GOT3 (cell line): ENCODE measurements at places on chromosomes 6 and 20.

GRCh38 chr6:43724914-43725642, 37.5 kb upstream of the MRPS18A start:
- DNase-seq: peak; percentile 48

DNA sequence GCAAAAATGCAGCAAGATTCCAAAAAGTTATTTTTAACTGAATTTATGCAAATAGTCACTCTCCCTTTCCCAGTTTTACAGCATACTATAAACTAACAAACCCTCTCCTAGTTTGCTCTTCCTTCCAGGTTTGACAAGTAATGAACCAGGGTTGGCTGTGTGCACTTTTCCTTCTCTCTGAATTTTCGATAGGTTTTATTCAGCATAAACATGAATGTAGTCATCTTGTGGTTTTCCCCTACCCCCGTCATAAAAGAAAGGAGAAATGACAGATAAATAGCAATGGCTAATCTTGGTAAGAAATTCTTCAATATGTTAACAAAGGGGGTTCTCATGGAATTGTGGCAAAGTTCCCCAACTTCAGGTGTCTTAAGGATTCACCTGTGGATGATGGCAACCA, 26.3 kb downstream of the PRDM1 start:
- no peak for DNase-seq

DNA sequence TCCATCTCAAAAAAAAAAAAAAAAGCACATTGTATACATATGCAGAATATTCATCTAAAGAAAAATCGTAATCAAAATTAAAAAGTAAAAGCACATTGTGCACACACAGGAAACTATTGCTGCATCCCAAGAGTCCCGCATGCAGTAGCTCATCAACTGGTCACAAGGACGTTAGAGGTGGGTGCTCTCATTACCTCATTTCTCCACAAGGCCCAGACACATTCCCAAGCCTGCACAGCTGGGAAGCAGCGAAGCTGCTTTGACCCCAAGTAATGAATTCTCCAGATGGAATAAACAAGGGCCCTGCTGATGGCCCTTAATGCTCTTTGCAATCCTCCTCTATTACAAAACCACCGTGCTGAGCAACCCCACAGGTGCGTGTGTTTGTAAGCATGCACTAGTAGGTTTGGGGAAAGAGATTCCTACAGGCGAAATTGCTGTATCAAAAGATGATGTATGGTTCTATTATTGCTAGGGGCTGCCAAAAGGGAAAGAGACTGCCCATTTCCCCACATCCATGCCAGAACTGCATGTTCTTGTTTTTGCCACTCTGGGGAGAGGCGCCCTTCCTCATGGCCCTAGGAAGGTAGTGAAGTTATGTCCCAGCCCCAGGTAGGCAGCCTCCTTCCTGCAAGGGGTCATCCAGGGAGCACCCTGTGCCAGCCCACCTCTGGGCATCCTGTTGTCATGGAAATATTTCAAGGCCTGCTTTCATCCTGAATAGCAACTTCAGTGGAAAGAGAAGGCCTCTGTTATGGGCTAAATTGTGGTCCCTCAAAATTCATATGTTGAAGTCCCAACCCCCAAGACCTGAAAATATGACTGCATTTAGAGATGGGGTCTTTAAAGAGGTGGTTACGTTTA, 34.6 kb upstream of the PTGIS start:
- DNase-seq: no peak

DNA sequence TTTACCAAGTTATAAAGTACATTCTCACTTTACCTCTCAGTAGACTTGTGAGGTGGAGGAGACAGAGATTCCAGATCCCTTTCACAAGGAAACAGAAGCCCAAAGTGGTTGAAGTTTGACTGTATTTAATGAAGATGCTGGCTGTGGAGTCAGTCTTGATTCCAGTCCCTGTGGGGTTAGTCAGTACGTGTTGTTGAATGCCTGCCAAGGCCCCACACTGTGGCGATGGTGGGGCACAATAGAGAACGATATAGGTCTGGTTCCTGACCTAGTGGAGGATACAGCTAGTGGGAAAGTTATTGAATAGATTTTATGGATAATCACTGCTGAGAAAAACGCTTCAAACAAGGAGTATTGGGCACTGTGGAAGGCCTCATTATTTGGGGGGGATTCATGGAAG, 71.4 kb downstream of the LRRC1 start:
- DNase-seq: no peak

DNA sequence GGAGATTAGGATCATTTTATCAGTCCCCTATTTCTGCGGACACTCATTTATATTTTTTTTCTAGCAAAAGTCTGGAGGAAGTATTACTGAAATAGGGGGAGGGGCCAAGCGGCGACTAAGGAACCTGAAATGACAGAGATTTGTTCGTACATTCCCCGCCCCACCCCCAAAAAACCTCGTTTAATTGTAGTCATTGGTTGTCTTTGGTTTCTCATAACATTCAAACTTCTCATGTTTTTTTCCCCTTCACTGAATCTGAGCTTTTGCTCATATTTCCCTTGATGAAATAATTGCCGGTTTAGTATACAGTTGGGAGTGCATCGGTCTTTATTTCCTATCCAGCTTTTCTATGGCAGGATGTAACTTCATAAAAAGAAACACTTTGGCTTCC, 768 bp upstream of the FYN start:
- DNase-seq: no peak

DNA sequence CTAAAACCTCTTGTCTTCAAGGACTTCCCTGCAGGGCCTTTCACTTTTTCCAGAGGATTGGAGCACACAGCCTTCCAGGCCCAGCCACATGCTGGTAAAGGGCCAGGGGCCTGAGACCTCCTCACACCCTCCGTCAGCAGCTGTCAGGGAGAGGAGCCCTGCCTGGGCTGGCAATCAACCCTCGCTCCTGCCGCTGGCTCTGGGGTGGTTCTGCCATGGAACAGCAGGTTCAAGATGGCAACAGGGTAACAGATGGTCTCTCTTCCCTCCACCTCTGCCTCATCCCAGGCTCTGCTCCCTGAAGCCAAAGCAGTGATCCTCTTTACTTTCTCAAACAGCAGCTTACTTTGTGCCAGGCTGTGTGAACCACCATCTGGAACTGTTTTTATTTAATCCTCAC, 23.8 kb downstream of the PCNA start:
- DNase-seq: no peak

DNA sequence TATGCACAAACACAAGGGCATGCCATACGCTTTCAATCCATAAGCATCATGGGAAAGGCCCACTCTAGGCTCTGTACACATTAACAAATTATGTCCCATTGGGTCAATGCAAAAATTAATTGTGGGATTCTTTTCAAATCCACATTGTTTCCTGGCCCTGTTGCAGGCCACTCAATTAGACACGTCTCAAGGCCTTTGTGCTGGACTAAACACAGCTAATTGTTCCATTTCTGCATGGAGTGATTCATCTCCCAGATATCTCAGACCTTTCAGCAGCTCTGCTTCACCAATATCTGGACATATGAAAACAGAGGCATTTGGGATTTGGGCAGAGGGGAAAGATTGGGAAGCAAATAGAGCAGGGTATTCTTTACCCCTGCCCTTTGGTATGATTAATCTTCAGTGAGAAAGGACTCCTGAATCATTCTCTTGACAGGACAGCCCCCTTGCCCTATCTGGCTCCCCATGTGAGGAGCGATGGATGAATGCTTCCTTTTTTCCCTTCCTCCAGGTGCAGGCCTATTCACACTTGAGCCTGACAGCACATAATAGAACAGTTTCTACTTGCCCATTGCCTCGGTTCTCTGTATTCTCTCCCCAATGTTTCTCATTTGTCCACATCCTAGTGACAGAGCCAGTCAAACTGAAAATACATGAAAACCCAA, 547.6 kb downstream of the HAO1 start:
- no peak for DNase-seq
